ENCODE measurements at places on chromosomes 5 and 9.
A peak's percentile ranks its signal among the peaks of the same experiment; 100 is the strongest.

GRCh38 chr9:5893591-5894236, 3.0 kb downstream of the MLANA start:
- DNase-seq: no peak

DNA sequence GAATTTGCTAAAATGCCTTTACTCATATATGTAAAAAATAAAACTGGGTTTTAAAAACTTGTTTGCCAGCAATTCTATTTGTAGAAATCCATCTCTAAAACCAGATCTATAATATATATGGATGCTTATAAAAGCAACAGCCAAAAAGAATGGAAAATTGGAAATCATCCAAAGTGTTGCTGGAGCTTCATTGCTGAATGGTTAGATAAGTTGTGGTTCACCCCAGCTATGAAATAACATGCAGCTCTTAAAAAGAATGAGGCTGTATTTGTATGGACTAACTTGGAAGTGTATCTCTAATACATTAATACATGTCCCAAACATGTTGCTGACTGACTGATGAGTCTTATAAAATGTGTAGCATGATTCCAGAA, 76.2 kb downstream of the STK10 start:
- no peak for DNase-seq

GRCh38 chr5:153486771-153487170, 3.7 kb upstream of the GRIA1 start:
- no peak for DNase-seq

DNA sequence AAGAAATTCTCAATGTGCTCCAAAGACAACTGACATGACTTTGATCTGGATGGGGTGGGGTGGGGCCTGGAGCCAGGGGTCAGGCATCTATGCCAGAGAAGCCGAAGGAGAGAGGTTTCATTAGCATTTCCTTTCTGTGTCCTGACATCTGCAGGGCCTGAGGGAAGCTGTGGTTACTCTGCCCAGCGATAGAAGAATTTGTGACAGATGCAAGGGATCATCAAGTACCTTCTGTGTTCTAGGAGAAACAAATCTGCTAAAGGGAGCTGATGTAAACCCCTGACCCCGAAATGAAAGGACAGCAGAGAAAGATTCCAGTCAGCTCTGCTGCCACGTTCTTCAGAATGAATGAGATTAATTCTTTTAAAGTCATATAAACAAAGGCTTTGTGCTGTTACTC, 335.7 kb downstream of the PRELID2 start:
- no peak for DNase-seq

DNA sequence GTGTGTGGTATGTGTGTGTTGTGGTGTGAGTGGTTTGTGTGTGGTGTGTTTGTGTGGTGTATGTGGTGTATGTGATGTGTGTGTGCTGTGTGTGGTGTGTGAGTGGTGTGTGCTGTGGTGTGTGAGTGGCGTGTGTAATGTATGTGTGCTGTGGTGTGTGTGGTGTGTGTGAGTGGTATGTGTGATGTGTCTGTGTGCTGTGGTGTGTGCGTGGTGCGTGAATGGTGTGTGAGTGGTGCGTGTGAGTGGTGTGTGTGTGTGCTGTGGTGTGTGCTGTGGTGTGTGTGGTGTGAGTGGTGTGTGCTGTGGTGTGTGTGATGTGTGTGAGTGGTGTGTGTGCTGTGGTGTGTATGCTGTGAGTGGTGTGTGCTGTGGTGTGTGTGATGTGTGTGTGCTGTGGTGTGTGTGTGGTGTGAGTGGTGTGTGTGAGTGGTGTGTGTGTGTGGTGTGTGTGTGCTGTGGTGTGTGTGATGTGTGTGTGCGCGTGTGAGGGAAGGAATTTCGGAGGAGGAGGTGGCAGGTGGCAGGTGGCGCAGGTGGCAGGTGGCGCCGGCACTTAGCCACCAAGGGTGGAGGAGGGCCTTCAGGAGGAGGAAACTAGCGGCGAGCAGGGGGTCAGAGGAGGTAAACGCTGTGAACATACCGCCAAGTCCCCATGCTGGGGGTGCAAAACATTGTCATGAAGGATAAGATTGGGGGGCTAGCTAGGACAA, 191.8 kb downstream of the MELK start:
- peak; percentile 58 for DNase-seq

Data from NCI-H187 (cell line).